T-cell (primary cell): ENCODE measurements at places on chromosomes 4 and X.

- no peak for DNase-seq
Observed at GRCh38 chr4:150164055-150164454, 85.8 kb downstream of the DCLK2 start.

GRCh38 chrX:56729152-56729850 lies at the start of gene NBDY:
Gene NBDY, plus strand, starts transcription at chrX:56729243. Its CDS starts 111 bp downstream, at chrX:56729354.
- DNase-seq = peak; percentile 22

DNA sequence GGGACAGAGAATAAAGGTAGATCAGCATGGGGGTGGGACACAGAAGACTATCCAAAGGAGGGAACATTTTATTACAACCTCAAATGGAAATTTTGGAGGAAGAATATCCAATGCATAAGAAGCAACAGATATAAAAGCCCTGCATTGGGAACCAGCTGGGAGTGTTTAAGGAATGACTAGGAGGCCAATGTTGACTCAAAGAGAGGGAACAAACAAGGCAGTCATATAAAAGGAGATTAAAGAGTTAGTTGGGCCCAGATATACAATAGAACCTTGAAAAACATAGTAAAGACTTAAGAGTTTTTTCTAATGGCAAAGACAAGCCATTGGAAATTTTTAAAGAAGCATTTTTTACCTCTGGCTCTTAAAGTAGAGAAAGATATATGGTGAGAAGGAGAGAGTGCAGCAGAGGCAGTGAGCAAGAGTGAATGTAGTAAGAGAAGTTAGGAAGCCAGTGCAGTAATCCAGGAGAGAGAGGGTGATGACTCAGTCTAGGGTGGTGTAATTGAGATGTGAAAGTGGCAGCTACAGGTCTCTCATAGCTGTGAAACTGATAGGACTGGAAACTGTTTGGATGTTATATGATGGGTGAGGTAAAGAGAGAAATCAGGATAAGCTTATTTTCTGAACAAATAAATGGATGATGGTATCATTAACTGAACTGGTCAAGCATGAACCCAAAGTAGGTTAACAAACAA lies 182.2 kb upstream of the ATOH1 start:
- no peak for DNase-seq

- DNase-seq = no peak
Observed at GRCh38 chr4:187479511-187479910, 516.1 kb upstream of the ZFP42 start.

GRCh38 chr4:5012958-5013357 lies 6.3 kb downstream of the CYTL1 start:
- no peak for DNase-seq
